ENCODE measurements at places on chromosomes 13 and 19.

DNA sequence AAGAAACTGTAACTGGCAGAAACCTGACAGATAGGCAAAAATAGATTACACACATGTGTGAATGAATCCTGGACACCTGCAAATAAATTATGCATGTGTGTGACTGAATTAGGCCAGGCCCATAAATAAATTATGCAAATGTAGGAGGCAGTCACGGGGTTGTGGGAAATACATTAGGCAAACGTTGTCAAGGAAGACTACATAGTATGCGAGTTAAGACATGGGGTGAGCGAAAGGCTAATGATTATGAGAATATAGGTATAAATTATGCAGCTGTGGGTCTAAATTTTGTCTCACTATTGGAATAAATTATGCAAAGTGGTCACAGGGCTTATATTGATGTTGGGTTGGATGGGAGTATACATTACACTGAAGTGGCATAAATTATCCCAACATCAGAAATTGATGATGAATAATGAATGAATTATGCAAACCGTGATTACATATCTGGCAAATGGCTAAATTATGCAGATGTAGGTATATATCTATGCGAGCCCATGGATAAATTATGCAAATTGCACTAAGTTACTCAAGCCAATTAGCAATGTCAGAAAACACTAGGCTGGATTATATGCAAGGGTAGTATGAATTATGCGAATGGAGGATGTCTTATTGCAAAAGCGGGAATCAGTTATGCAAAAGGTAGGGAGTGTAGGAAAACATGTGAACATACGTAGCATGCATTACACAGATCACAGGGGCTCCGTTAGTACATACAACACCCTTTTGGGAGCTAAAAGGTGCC, 6.8 kb downstream of the SLC8A2 start:
- no peak for DNase-seq

GRCh38 chr19:42052241-42052863, 17.7 kb downstream of the GRIK5 start:
- no peak for DNase-seq

- no peak for DNase-seq
Observed at GRCh38 chr13:112159575-112160547, 92.9 kb downstream of the SOX1 start.

DNA sequence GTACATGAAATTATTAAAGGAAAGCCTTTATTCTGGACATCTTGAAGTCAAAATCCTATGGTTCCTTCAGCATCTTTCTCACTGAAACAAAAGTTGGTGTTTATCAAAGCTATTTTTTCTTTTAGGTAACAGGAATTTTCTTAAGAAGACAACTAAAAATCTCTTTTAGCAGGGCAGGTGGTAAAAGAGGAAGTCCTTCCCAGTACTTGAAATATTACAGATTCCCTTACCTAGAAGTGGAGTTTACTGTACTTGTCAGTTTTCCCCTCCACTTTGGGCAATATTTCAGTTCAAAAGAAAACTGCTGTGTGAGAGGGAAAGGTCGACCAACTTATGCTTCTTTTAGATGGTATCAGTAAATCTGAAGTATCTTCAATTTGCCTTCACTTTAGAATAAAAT, 64.3 kb upstream of the TDRD3 start:
- DNase-seq, result no peak

GRCh38 chr19:51799034-51799773, 4.2 kb downstream of the FPR3 start:
- no peak for DNase-seq

DNA sequence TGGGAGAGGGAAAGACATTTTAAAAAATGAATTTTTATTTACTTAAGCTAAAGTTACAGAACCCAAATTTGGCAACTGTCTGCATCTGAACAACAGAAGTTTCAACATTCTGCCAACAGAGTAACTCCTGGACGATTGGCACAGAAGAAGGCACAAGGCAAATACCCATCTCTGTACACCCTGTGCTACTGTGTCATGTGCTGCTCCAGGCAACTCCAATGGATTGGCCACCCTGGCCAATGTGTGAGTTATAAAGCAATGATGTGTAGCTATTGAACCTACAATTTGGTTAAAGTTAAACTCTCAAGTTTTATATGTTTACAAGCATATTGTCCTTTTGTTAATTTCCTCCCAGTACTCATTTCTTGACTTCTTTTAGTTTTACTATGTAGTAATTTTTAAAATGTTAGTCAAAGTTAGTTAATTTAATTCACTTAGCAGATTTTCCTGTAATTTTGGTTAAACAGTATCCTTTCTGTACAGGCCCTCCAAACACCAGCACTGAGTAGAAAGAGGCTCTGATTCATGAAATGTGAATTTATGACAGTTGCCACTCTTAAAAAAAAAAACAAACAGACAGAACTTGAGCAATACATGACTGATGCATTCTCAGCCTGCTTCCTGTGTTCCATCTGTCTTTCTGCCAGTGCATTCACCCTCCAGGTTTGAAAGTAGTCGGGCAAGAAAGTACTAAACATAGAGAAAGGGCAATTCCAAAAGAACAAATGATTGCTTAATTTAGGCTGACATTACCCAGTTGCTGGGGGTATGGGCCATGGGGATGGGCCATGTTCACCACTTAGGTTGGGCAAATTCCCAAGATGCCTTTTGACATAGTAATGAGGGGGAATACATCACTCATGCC, 5.9 kb downstream of the STARD13 start:
- DNase-seq, result no peak

- no peak for DNase-seq
Observed at GRCh38 chr13:31853643-31854326, 114.5 kb downstream of the RXFP2 start.

GRCh38 chr19:39506944-39507714, 7.8 kb upstream of the SELENOV start:
- DNase-seq, result peak; percentile 22
